ENCODE measurements at places on chromosomes 2 and 18.
A peak's percentile ranks its signal among the peaks of the same experiment; 100 is the strongest.

DNA sequence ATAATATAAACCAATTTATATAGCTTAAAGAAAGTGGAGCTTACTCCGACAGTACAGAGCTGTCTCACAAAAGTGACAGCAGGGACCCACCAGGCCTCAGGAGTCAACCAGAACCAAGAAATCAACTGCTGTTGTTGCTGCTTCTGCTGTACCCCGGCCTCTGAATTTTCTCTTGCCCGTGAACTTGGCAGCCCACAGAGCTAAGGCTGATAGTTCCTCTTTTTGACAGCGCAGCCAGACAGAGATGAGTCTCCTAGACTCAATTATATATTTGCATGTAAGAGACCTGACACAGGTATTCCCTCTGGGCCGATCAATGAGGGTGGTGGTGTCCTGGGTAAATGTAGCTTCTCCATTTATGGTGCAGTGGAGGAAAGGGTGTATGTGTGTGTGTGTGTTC, 109.4 kb downstream of the KCTD1 start:
- DNase-seq = no peak

GRCh38 chr2:10303181-10303693, 533 bp downstream of the HPCAL1 start:
- no peak for DNase-seq

- DNase-seq = no peak
These were observed 293.2 kb downstream of the PIEZO2 start for GRCh38 chr18:10856132-10856531.

- no peak for DNase-seq
These were observed 202.5 kb upstream of the SESTD1 start for GRCh38 chr2:179467111-179467510.

- DNase-seq = no peak
These were observed 29.8 kb upstream of the MYO3B start for GRCh38 chr2:170148161-170148560.

DNA sequence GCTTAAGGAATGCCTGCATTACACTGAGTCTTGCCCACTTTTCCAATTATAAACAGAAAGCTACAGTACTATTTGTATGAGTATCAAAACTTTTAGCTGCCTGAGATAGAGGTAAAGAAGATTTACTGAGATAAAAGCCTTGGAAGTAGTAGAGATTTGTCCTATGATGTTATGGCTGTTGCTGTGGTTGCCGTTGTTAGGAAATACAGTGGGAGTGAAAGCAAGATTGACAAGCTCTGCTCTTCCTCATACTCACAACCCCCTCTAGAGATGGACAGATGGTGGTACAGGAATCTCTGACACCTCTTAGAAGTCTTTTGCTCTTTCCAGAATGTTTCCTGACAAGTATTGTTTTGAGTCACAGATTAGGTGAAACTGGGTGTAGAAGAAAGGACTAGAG, 242.5 kb downstream of the RPIA start:
- no peak for DNase-seq

- no peak for DNase-seq
These were observed 139.4 kb downstream of the AKAIN1 start for GRCh38 chr18:5057386-5058348.

- no peak for DNase-seq
These were observed 48.9 kb upstream of the AAK1 start for GRCh38 chr2:69692424-69692823.

DNA sequence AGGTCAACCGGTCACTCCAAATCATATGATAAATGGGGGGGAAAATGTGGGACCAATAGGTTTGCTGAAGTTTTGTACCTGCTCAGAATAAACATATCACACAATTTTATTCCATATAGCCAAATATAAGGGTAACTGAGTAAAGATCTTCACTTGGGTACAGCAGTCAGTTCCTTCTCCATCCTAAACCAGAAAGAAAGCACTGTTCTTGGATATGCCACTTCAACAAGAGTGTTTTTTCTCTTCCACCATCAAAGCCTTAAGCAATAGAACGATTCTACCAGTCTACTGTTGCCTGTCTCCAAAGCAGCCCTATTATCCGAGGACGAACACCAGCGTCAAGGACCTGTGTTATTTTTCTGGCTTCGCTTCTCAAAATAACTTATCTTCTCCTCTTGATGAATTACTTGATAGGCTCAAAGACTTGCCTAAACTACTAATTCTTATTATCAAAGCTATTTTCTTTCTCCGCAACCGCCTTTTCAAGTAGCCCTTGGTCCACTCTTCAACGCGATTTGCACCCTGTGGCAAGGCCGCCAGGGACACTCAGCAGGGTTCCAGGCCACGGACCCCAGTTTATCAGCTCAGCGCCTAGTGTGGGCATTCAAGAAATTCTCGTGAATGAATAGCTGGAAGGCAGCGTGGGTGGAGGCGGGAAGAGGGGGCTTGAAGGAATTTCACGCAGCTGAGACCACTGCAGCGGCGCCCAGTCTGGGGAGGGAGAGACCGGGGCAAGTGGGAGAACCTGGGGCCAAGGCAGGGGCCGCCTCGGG, 646 bp downstream of the ALS2 start:
- DNase-seq = no peak

DNA sequence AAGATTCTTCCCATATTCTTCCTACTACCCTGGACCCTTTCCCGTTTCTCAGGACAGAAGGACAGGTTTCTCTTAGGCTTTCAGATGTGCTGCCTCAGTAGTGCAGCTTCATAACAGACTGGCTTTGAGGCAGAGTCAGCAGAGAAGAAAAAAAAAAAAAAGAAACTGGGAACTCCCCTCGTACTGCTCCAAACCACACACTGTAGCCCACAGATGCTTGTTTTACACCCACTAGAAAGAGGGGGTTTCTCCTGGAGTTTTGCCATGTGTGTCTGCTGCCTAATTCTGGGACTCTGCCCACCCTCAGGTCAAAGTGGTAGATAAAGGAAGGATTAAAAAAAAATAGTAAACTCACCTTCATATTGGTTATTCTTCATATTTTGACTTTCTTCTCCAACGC, 95.9 kb downstream of the NCOA1 start:
- DNase-seq = no peak

- DNase-seq = no peak
These were observed 27.1 kb downstream of the TSPYL6 start for GRCh38 chr2:54228945-54229344.

GRCh38 chr2:132953771-132954170, 283.8 kb upstream of the LYPD1 start:
- DNase-seq = no peak

DNA sequence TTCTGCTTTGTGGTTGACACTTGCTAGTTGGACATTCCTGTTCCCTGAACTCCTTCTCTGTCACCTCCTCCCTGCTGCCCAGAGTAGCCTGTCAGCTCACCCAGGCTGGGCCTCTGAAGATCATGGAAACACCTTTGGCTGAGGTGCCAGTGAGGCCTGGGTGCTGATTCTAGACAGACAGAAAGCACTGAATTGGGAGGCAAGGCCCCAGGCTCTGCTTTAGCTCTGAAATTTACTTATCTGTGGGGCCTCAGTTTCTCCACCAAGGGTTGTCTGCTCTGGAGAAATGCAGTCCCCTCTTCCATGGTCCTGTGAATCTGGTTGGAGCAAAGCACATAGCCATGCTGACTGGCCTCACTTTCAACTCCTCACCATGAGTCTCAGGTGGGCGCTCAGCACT, 104.6 kb upstream of the SIX3 start:
- DNase-seq = no peak

DNA sequence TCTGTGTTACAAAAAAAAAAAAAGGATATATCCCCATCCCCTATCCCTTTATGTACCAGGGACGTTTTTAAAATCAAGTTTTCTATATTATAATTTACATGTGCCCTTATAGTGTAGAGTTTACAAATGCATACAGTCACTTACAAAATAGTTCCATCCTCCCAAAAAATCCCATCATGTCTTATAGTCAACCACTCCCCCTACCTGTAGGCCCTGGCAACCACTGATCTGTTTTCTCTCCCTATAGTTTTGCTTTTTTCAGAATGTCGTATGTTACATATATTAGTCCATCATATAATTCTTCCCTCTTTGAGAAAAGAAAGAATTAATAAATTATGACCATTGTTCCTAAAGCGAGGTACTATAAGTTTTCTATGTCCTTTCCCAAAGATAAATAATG, 17.8 kb downstream of the CFAP210 start:
- no peak for DNase-seq

DNA sequence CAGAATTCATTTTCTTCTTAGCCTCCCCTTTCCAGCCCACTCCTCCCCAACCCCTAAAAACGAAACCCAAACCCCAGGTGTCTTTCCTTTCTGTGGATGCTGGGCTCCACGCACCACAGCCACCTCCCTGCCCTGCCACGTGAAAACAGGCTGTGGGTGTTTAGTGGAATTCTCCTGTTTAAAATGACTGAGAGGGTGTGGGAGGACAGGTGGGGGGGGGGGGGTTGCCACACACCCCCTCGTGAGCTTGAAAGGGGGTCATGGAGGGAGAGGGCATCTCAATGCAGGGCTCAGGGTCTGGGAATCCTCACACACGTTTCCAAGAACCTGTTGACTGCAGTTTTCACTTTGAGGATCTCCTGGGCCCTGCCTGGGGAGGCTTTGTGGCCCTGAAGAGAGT, 110.3 kb downstream of the FAM210A start:
- DNase-seq = no peak

GRCh38 chr2:68203587-68203986, 45.9 kb downstream of the PNO1 start:
- DNase-seq = no peak

- no peak for DNase-seq
These were observed 110.7 kb downstream of the NFATC1 start for GRCh38 chr18:79506191-79507075.

GRCh38 chr2:25784404-25784803, 93.9 kb downstream of the ASXL2 start:
- DNase-seq = no peak

DNA sequence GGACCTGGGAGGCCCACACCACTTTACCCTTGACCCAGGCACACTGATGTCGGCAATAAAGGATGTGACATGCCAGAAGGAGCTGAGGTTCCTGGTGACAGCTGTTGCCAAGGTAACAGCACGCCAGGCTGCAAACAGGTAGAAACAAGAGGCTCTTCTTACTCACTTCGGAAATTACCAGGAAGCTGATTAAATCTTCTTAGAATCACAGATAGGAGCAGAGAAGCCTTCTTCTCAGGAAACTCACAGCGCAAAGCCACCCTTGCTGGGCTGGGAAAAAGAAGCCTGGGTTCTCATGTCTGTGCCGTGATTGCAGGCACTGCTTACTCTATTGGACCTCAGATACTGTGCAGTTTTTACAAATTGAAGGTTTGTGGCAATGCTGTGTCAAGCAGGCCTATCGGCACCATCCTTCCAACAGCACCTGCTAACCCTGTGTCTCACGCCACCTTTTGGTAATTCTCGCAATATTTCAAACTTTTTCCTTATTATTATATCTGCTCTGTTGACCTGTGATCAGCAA, 61.0 kb upstream of the TAF1B start:
- peak; percentile 59 for DNase-seq

- DNase-seq = no peak
These were observed 24.6 kb upstream of the ACVR1 start for GRCh38 chr2:157900684-157901083.

DNA sequence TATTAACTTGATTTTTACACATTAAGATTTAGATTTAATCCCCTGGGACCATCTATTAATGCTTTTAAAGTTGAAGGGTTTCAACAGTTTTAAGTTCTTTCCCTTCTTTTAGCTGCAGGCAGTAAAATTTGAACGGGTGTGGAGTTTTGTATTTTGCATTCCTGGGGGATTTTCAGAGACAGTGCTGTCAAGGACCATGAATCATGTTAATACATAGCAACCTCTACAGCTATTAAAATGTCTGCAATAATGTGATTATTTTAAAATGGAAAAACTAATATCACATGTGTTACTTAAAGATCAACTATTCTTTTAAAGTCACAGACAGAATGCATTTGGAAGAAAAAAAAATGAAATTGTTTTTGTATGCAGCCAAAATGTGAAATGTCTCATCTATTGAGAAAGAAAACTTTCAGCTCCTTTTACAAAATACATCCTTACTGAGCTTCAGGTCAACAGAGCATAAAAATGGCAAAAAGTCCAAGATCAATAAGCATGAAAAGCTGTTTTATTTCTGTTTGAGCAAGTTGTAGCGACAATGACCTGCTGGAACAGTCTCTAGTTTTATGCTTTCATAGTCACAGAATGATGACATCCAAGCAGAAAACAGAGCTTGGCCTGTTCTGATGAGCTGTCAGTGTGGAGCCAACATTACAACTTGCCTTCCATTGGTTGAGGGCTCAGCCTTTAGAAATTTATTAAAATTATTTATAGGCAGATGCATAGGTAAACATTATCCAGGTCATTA, 21.6 kb upstream of the ZNF521 start:
- no peak for DNase-seq

DNA sequence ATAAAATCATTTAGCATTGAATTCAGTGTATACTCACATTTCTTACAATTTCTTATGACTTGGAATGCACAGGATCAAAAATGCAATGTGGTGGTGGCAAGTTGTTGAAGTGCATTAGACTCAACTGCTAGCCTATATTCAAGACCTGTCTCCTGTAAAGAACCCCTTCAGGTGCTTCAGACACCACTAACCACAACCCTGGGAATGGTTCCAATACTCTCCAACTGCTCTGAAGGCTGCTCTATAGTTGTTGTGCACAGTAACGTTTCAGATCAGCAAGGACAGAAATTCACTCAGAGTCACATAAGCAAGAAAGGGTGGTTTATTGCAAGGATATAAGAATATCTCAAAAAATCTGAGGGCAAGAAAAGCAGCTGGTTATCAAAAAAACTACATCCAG, 6.5 kb downstream of the GKN1 start:
- DNase-seq = no peak

- no peak for DNase-seq
These were observed 160.4 kb upstream of the FOSL2 start for GRCh38 chr2:28232295-28232694.

- no peak for DNase-seq
These were observed 27.2 kb upstream of the ERICH2 start for GRCh38 chr2:170742896-170743529.

GRCh38 chr2:71552356-71552755, 99.0 kb downstream of the DYSF start:
- no peak for DNase-seq

DNA sequence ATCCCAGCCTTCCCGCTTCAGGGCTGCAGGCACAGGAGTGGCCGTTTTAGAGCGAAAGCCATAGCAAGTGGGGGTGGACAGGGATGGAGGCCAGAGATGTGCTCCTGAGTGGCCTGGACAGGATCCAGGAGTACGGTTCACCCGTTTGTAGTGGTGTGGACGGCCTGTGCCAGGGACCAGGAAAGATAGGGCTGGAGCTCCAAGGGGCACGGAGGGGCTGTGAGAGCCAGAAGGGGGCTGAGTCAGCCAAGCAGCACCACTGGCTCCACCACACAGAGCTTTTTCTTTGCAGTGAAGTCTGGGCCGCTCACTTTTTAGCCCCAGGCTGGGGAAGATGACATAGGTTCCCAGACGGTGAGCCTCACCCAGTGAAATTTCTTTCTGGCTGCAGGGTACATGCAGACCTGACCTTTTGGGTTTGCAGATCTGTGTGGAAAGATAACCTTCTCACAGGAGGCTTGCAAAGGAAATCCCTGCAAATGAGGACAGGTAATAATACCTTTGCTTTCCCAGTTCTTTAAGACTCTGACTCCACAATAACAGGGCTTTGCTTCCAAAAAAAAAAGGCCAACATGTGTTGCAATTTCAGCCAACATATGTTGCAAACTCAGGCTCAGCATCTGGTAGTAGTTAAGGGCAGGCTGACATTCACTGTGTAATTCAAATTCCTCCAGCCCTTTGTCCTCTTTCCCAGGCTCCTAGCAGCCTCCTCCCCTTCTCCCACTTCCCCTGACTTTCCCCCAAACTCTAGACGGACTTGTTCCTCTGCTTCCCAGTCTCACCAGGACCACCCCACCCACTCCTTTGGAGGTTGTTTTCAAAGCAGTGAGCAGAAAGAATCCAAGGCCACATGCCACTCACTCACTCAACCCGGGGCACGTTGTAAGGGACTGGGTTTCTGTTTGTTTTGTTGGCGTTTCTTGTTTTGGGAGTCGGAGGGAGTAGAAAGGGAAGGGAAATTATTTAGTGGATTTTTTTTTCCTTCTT, 20.3 kb upstream of the LAPTM4A start:
- no peak for DNase-seq

All from activated T-helper 1 cell treated with Interleukin-2 at 50 U/mL for 16 hours (primary cell).